ENCODE measurements at places on chromosomes 3 and 15.
A peak's percentile ranks its signal among the peaks of the same experiment; 100 is the strongest.

DNA sequence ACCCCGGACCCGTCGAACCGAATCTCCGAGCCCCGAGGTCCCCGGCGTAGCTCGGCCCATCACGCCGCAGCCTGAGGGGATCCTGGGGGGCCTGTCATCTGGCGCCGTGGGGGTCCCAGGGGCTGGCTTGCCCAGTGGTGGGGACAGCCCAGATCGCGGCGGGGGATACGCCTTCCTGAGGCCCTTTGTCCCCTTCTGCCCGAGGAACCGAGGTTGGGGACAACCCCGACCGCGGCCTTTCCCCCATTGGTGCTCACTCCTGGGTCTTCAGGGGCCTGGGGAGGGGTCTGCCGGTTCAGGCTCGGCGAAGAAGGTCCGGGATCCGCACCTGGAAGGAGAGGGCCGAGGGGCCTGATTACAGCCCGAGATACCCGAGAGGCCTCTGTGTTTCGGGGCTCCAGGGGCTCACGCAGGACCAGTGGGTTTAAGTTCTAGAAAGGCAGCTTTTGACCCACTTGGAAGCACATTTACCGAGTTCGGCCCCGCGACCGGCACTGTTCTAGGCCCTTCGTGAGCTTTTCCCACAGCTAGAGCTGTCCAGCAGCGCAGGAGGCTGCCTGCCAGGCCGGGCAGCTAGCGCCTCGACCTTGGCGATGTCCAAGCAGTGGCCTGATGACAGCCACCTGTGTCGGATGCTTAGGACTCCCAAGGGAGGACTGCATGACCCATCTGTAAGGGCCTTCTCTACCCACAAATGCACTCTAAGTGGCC, 504 bp downstream of the ABHD2 start:
- peak; percentile 15 for DNase-seq

- no peak for DNase-seq
Measured at GRCh38 chr15:47598996-47599395, 118.3 kb upstream of the SEMA6D start.

DNA sequence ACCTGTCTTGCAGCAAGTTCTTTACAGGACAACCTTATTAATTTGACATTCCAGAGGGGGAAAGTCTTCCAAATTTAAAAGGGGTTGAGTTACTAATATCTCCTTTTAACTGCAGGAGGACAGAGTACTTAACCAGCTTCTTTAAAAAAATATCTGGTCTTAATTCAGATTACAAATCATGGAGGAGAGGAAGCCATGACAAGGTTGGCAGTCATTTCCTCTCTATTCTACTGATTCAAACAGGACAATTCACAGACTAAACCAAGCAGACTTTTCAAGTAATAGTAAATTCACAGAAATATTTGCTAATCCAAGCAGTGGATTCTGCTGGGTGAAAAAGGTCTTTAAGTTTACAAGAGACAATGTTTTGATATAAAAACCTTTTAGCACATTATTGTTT, 185.3 kb downstream of the CFAP20DC start:
- no peak for DNase-seq

DNA sequence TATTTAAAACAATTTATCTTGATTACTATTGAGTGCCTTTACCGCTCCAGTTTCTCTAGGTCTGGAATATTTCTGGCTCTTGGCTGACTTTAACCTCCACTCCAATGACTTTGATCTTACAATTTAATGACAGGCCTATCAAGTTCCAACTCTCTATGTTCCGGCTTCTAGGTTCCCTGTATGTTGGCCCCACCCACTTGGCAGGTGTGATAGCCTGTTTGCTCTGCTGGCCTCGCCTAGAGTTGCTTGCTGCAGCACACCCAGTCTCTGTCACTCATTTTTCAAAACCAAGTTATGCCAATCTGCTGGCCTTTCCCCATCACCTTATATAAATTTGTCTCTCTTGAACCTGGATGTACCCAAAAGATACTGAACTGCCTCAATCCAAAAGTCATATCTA, 428.0 kb downstream of the ROBO1 start:
- no peak for DNase-seq

- peak; percentile 8 for DNase-seq
Measured at GRCh38 chr3:11718637-11719405, 75.1 kb upstream of the VGLL4 start.

DNA sequence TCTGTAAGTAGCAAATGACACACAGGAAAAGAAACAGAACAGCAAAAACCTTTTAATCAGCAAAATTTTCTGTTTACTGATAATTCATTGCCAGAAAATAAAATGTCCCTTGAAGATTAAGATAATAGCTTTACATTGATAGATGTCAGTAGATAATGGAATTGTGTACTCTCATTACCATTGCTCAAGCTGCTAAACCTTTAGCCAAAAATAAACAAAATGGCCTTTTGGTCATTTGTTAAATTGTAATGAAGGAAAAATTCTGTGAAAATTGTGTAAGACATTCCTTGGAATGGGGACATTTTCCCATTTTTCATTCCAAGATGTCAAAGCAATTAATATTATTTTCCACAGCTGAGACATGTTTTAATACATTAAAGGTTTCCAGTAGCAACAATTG, 189.8 kb downstream of the PLOD2 start:
- no peak for DNase-seq

GRCh38 chr3:196989721-196990262, 21.2 kb upstream of the PIGZ start:
- no peak for DNase-seq

All from activated T-helper 1 cell treated with anti-CD3 and anti-CD28 coated beads, Interleukin-12 subunit alpha, Interleukin-12 subunit beta, Interleukin-2, Interleukin-4 antibody, amounts not matched to agents 30 ng/mL and 10 ng/mL and 1 ng/mL, durations not matched to agents 14 hours and 24 hours and 36 hours (primary cell).